CD4-positive, alpha-beta T cell treated with Interleukin-21 for 1 hour (primary cell): ENCODE measurements at places on chromosomes 4 and X.

DNA sequence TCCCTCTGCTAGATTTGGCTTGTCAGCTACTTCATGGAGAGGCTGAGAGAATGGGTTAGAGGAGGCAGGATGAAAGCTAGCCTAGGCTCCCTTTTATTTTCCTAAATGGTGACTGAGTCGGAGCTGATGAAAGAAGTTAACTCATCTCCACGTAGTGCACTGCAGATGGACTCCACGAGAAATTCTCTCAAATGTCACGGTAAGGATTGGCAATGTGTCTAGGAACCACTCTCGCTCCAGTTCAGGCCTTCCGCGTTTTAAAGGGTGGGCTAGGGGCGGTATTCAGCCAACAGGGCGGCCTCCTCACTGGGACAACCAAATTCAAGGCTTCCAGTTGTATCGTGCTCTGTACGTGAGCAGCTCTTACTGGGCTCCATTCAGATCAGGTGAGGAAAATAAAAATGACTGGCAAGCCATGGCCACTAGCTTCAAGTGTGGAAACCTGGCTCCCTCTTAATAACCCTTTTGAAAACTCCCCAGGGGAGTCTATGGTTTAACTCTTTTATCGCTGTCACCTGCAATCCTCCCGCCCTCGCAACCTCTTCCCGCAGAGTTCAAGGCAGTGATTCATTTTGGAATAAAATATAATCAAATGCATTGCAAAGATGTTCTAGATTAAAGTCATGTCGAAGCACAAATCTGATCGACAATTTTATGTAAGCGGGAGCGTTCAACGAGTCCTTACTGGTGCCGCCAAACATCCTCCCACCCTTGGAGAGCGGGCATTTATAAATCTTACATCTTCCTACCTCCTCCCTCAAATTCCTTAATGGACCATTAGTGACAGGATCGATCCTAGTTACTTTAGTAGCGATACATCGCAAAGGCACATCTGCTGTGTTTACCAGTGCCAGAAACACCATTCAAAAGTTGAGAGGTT is 1.2 kb downstream of the SPOCK3 start:
- DNase-seq = no peak

GRCh38 chr4:68372588-68372987 is 22.7 kb upstream of the YTHDC1 start:
- no peak for DNase-seq

DNA sequence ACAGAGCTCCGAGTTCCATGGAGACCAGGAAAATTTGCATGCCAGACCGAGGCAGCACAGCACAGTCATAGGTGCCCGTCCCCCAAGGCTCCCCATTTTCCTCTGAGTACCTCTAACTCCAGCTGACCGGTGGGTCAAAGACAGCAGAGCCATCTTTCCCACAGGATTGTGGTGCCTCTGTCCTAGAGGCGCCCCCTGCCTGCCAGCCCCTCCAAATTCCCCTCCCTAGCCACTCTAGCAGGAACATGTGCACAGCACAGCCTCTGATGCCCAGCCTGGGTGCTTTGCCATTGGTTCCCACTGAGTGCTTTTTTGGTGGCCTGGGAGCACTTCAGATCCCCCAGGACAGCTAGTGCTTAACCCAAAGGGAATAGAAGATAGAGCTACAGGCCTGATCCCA is 368.5 kb upstream of the PABPC5 start:
- DNase-seq = no peak

DNA sequence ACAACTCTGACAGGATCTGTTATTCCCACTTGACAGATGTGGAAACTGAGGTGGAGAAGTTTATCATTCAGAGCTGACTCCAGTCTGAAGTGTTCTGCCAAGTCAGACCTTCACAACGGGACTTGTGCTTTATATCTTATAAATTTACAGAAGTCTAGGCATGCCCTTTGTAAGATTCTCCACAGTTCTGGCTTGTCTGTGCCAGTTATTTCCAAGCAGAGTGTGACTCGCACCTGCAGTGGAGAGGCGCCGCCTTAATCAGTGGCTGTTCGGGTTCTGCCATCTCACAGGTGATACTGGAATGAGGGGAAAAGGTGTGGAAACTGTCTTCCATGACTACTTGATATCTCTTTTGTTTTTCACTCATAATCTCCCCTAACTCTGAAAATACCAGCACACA is 63.2 kb downstream of the CPEB2 start:
- no peak for DNase-seq

DNA sequence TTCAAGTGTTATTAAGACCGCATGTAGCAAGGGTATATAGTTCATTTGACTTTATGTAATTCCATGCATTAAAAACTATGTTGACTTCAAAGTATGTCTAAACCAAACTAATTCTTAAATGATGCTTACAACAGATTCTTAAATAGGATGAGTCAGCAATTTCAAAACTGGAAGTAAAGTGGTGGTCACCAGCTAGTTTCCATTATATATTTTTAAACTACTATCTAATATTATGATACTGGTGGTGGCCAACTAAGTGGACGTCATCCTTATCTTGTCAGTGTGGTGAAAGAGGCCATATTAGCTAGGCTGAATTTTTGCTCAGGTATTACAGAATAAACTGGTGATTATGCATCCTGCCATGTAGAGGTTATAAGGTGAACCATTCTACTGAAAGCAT is 1.2 kb downstream of the IL15 start:
- no peak for DNase-seq

- DNase-seq = peak; percentile 45
These were observed 15.7 kb downstream of the FHL1 start for GRCh38 chrX:136162827-136163570.

- DNase-seq = peak; percentile 70
These were observed 30.7 kb downstream of the MSN start for GRCh38 chrX:65697915-65698796.

GRCh38 chr4:98963538-98964433 is 31.7 kb upstream of the METAP1 start:
- no peak for DNase-seq

DNA sequence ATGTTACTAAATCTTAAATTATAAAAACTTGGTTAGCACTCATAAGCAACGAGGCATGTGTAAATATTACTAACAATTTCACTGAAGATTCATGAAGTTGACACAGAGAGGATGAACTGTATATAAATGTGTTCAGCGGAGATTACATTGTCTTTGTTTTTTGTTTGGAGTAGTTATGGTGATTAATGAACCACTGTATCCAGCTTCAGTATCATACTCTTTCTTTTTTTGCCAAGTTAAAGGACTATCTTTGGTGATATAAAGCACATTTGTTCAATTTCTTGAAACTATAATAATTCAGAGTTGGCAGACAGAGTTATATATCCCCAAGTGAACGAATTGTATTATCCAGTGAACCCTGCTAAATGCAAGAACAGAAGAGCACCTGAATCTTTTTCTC is 497.6 kb downstream of the CCSER1 start:
- DNase-seq = no peak

DNA sequence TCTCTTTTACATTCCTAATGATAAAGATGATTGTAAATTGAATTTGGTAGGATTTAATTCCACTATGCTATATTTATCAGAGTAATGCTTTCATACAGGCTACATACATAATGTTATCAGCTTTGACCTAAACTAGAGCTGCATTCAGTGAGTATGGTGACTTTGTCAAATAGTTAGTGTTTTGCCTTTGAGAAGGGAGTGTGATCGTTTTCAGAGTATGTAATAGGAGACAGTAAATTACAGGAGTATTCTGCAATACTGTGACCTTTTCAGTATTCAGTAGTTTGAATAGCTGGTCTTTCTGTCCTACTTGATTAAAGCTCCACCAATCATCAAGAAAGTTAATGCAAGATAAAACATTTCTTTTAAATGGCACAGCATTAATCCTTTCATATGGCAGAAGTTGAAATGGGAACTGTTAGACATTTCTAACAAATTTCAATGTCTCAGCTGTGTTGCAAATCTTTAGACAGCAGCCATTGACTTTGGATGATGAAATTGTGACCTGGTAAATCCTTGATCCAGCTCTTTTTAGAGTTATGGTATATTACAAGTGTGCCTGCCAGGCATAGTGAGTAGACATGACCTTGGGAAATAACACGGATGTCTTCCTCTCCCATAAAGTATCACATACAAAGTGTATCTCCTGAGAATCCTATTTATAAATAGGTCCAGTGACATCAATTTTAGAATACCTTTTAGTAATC is 455.3 kb downstream of the KCTD8 start:
- no peak for DNase-seq

GRCh38 chrX:23749576-23749975 is 6.5 kb upstream of the ACOT9 start:
- DNase-seq = no peak

- DNase-seq = no peak
These were observed 23.3 kb upstream of the MBTPS2 start for GRCh38 chrX:21816136-21816535.

DNA sequence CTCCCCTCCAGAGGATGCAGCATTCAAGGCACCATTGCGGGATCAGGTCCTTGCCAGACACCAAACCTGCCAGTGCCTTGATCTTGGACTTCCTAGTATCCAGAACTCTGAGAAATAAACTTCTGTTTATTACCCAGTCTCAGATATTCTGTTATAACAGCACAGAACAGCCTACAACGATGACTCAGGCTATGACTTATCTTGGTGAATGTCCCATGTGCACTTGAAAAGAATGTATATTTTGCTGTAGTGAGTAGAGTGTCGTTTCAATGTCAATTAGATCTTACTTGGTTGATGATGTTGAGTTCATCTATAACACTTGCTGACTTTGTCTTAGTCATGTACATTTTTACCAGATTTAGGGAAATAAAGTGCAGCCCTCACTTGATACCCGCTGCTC is 34.5 kb upstream of the PGRMC1 start:
- DNase-seq = no peak

DNA sequence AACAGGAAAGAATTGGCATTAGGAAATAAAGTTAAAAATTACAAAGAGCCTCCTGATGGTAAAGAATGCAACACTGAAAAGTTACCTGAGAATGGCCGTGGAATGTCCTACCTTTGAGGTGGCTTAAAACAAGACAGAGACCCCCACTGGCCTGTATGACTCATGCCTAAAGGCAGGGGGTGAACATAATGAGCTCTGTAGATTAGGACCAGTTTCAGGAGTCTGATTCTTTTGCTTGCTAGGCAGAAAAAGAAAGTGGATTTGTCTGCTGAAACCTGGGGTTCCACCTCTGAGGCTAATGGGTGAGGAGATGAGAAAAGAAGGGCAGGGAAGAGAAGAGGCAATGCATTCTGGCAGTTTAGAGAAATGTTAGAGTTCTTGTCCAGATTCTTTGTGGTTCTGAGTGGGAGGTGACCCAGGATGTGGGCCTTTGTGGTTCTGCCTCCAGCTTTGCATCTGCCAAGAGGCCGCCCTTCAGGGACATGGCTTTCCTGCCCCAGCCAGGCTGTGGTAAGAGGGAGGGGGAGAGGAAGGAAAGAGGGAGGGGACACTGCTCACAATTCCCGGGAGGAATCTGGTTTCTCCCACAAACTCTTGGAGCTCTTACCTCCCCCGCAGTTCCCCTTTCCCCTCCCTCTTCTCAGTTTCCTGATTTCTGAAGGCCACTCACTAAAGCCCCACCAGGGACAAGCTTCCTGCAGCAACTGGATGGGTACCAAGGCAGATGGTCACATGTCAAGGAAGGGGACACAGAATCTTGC is 109.6 kb downstream of the EFNB1 start:
- DNase-seq = no peak

- no peak for DNase-seq
These were observed 59.2 kb upstream of the PARM1 start for GRCh38 chr4:74873545-74874301.

DNA sequence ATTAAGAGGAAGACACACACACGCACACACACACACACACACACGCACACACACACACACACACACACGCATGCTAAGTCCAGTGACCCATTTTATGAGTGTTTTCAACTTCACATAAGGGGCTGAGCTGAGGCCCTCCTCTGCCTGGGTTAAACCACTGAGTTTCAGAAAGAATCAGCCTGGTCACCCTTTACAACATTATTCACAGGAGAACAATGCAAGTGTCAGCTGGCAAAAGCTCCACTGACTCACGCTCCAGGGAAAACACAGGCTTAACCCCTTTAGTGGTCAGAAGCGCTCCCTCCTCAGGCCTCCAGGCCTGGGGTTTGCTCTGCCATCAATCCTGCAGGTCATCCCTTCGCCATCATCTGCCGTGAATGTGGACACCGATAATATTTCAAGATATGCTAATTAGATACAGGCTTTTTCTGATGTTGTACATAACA is 46.9 kb downstream of the ACOX3 start:
- no peak for DNase-seq

DNA sequence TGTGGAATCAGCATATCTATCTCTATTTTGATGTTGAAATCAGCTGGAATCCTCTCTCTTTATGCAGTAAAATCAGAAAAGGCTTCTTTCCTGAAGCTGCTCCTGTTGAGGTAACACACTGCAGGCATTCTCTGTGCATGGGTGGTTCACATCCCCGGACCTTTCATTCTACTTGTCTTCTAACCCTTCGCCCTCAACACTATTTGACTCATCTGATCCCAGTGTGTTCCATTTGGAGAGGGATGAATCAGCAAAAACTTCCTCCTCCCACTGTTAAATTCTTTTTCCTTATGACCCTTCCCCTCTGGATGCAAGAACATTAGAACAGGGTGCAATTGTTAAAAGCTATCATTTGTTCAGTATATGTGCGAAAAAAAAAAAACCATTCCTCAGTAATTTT is 67.4 kb downstream of the RNF150 start:
- no peak for DNase-seq
